A549 treated with dexamethasone at 1 μM for 4 hours (cell line): ENCODE measurements at places on chromosomes 13 and 19. TPM values are rescaled to one million over a fixed set of nuclear protein-coding genes. Genes with fewer than 3 reads are reported as not detected.

Gene TMPRSS9
- 0.04 TPM in 1 of 5 replicates, not detected in the others for total RNA-seq

Gene KRTDAP
- total RNA-seq: not detected in 5 replicates

Gene NALCN
- total RNA-seq: 3.1 to 5.2 TPM (median 5.0 TPM) in 5 replicates

Gene CABP5
- not detected in 5 replicates for total RNA-seq
